ENCODE measurements at places on chromosomes 13 and 19.

GRCh38 chr13:103273825-103274224 is 207.6 kb upstream of the SLC10A2 start:
- DNase-seq = no peak

GRCh38 chr13:65378943-65379519 is 1851.1 kb downstream of the PCDH9 start:
- no peak for DNase-seq

GRCh38 chr13:32007494-32007893 is 24.1 kb upstream of the FRY start:
- no peak for DNase-seq

DNA sequence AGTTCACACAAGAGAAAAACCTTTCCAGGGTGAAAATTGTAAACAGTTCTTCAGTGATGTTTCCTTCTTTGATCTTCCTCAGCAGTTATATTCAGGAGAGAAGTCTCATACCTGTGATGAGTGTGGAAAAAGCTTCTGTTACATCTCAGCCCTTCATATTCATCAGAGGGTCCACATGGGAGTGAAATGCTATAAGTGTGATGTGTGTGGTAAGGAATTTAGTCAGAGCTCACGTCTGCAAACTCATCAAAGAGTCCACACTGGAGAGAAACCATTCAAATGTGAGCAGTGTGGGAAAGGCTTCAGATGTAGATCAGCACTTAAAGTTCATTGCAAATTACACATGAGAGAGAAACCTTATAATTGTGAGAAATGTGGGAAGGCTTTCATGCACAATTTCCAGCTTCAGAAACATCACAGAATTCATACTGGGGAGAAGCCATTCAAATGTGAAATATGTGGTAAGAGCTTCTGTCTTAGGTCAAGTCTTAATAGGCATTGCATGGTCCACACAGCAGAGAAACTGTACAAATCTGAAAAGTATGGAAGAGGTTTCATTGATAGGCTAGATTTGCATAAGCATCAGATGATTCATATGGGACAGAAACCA is 6.9 kb downstream of the ZNF222 start:
- no peak for DNase-seq

DNA sequence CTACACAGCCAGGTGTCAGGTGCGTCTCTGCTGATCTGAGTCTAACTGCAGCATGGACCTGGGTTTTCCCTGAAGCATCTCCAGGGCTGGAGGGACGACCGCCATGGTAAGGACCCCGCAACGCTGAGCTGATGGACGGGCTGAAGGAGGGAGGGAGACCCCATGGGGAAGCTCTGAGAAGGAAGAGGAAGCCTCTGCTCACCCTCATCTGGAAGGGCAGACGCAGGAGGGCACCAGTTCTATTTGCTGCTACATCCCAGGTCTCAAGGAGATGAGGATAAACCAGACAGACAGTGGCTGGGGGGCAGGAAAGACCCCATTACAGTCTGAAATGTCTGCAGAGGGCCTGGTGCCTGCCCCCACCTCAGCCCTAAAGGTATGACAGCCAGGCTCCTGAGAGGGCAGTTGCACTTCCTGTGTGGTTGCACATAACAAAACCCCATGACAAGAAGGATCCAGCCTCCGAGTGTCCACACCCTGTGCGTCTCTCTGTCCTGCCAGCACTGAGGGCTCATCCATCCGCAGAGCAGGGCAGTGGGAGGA is at the start of gene LILRA2:
LILRA2 (plus strand) TSS at position 461 of the 543 bp plus-strand sequence. CDS start 89 bp downstream, outside the sequence.
- DNase-seq = no peak

DNA sequence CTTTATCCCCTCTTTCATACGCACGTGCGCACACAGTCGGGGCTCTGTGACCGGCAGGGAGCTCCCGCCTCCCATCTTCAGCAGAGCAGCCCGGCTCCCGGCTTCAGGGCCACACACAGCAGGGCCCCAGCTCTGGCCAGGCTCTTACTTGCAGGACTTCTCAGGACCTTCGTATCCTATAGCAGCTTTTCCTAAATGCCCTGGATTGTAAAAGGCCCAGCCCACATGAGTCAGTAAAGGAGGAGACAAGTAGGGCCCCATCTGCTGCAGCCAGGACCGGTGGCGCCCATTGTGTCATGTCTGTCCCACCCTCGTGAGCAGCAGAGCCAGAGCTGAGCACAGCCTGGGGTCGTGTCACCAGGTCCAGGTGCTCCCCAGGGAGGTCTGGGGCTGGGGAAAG is 107.6 kb upstream of the VSTM2B start:
- DNase-seq = no peak

- no peak for DNase-seq
Observed at GRCh38 chr13:51679616-51680015, 95.4 kb downstream of the WDFY2 start.

- no peak for DNase-seq
Observed at GRCh38 chr13:100139817-100140216, 50.9 kb downstream of the PCCA start.

All from right forelimb (tissue), 1 donor.